Fibroblast of lung (primary cell): ENCODE measurements at places on chromosomes 13 and 19. TPM values are rescaled to one million over a fixed set of nuclear protein-coding genes. Genes with fewer than 3 reads are reported as not detected.

The S1PR4 gene
- not detected in 2 replicates for total RNA-seq

The LYPD5 gene
- 0.50 and 1.0 TPM in 2 replicates for total RNA-seq

The ATP4B gene
- not detected in 2 replicates for total RNA-seq

The ZNF844 gene
- 8.2 and 15.4 TPM in 2 replicates for total RNA-seq

The C19orf81 gene
- total RNA-seq: not detected in 2 replicates

The EPN1 gene
- total RNA-seq: 16.2 and 47.1 TPM in 2 replicates

The DACH1 gene
- 0.26 and 0.33 TPM in 2 replicates for total RNA-seq

The SPC24 gene
- total RNA-seq: 3.9 and 32.0 TPM in 2 replicates

The PEAK3 gene
- not detected in 2 replicates for total RNA-seq

The ZNF283 gene
- 12.8 and 15.2 TPM in 2 replicates for total RNA-seq

The AMER2 gene
- total RNA-seq: under 0.01 TPM in 1 of 2 replicates, not detected in the other

The KLK1 gene
- total RNA-seq: not detected in 2 replicates

The ZNF324B gene
- 8.9 and 9.0 TPM in 2 replicates for total RNA-seq

The CNOT3 gene
- 6.2 and 10.4 TPM in 2 replicates for total RNA-seq

The URAD gene
- not detected in 2 replicates for total RNA-seq

The NCAN gene
- under 0.01 TPM in 2 replicates for total RNA-seq

The GPC5 gene
- total RNA-seq: 0.17 TPM in 1 of 2 replicates, not detected in the other

The ZNF625 gene
- 7.7 and 15.0 TPM in 2 replicates for total RNA-seq

The OR2Z1 gene
- not detected in 2 replicates for total RNA-seq

The ZNF264 gene
- total RNA-seq: 19.0 and 24.9 TPM in 2 replicates

The CYP2S1 gene
- total RNA-seq: 2.1 and 3.5 TPM in 2 replicates

The GGN gene
- under 0.01 and 0.50 TPM in 2 replicates for total RNA-seq

The CERS1 gene
- total RNA-seq: 1.5 and 1.7 TPM in 2 replicates

The CYP2F1 gene
- total RNA-seq: not detected in 2 replicates

The ZNF665 gene
- 5.4 and 6.3 TPM in 2 replicates for total RNA-seq

The SMIM44 gene
- not detected in 2 replicates for total RNA-seq

The MTIF3 gene
- total RNA-seq: 82.2 and 92.3 TPM in 2 replicates

The ZNF490 gene
- 8.0 and 16.8 TPM in 2 replicates for total RNA-seq

The NCR1 gene
- not detected in 2 replicates for total RNA-seq

The CCDC169 gene
- 3.3 and 7.1 TPM in 2 replicates for total RNA-seq

The MZT1 gene
- total RNA-seq: 6.4 and 12.9 TPM in 2 replicates

The KLK2 gene
- total RNA-seq: not detected in 2 replicates

The RGL3 gene
- total RNA-seq: 1.8 and 4.0 TPM in 2 replicates

The FXYD7 gene
- total RNA-seq: not detected in 2 replicates
